Activated CD4-positive, alpha-beta T cell treated with anti-CD3 and anti-CD28 coated beads, Interleukin-10, Interleukin-2, amounts not matched to agents 100 ng/mL and 50 ng/mL, durations not matched to agents 16 hours and 8 hours (primary cell): ENCODE measurements at places on chromosomes 5 and 9.

GRCh38 chr5:177320879-177321278 lies 9.2 kb upstream of the MXD3 start:
- DNase-seq, result no peak

GRCh38 chr9:33416996-33417395 lies 14.6 kb upstream of the AQP7 start:
- DNase-seq, result no peak

GRCh38 chr5:173771121-173771724 lies 116.9 kb upstream of the CPEB4 start:
- no peak for DNase-seq

GRCh38 chr5:126263591-126264184 lies 159.5 kb upstream of the GRAMD2B start:
- no peak for DNase-seq

DNA sequence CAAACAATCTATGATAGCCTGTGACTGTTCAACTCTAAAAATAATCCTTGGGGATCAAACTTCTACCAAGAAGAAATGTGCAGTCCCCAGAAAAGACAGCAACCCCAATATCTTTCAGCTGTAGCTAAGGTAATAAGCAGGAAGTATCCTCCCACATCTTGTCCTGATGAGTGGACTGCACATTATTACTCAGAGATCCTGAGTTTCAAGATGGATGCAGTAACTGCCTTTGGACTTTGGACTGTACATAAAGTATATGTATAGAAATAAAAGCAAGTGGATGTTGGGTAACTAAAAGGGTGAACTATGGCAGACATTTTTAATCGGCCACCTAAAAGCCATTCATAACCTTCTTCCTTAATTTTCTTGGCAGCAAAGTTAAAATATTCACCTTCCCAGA lies 45.1 kb downstream of the SMIM23 start:
- DNase-seq, result no peak

DNA sequence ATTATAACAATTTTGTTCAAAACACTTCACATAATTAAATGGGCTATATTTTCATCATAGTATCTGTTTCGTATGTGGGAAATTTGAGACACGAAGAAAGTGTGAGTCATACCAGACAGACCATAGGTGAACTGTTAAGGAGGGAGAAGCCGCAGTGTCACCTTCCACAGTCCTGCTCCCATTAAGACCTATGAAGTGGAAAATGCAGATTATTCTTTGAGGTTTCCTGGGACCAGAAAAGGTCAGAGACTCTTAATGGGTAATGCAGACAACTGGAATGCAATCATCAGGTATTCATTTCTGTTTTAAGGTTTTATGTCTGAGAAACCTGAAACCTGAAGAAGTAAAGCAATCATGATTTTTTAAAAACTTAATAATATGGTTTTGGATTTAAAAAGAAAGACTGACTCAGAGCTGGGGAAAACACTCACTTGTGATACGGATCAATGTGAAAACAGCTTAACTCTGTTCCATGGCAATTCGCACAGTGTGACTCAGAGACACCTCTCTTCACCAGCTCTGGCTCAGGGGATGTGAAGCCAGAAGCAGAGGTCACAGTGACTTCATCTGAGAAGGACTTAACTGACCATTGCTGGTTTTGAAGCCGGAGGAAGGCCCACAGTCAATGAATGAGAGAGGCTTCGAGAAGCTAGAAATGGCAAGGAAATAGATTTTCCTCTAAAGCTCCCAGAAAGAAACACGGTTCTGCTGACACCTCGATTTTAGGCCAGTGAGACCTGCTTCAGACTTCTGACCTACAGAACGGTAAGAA lies 17.2 kb upstream of the GCNT1 start:
- peak; percentile 83 for DNase-seq

DNA sequence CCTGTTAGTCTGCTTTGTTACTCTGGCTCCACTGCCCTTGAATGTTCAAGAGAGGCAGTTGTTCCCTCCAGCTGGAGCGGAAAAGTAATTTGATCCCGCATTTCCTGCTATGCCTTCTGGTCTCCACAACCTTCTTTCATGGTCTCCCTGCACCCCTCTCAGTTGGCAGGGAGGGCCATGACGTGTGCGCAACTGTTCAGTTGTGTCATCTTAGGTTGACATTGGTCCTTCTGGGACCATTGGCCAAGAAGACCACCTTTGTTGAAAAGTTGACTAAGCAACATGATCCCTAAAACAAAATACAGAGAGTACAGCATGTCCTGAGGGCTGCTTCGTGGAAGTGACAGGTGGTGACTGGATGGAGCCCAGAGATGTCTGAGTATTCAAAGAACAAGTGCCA lies 192.5 kb upstream of the TUT7 start:
- no peak for DNase-seq

DNA sequence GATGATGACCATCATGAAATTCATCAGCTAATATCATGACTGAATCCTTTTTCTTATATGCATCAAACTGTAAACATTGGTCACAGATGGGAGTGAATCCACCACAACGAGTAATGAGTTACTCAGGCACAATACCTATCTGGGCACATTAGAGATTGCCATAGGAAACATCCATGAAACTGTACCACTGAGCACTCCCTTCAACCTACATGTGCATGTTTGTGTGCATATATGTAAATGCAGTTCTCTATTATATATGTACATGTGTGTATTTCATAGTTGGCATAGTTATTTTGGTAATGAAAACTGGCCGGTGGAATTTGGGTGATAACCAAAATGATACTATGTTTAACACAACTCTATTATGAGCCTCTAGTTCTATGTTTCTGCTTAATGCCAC lies 387.3 kb upstream of the ARRDC3 start:
- no peak for DNase-seq
